Stimulated activated CD4-positive, alpha-beta T cell treated with anti-CD3 and anti-CD28 coated beads, Interleukin-2, amount 100 ng/mL, for 48 hours (primary cell): ENCODE measurements at places on chromosomes 16 and 17.

DNA sequence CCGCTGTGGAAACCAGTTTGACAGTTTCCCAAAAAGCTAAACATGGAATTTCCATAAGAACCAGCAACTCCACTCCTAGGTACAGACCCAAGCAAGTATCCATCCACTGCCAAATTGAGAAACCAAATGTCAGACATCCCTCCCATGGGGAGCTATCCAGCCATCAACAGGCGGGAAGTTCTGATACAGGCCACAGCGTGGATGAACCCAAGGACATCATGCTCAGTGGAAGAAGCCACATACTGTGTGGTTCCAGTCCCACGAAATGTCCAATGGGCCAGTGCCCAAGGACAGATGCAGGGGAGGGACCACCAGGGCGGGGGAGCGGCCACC is 12.6 kb upstream of the BAIAP2 start:
- no peak for DNase-seq

DNA sequence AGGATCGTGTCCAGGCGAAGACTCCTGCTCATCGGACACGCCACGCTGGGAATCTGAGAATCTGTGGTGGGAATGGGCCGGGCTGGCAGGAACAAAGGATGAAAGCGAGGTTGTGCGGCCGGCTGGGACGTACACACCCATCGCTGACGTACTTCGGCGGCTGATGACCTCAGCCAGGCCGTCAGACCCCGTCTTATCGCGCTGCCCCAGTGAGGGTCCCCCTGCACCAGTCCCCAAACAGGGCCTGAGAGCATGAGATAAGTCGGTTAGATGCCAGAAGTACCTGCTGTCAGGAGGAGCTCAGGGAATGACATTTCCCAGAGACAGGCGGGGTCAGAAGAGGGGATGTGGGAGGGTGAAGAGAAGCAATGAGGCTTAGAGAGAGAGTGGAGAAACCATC is 16.0 kb upstream of the SP6 start:
- DNase-seq: no peak

- DNase-seq: peak; percentile 73
Observed at GRCh38 chr16:89489040-89489897, 1.1 kb downstream of the ANKRD11 start.

- no peak for DNase-seq
Observed at GRCh38 chr17:69851736-69852135, 223.3 kb upstream of the KCNJ16 start.

DNA sequence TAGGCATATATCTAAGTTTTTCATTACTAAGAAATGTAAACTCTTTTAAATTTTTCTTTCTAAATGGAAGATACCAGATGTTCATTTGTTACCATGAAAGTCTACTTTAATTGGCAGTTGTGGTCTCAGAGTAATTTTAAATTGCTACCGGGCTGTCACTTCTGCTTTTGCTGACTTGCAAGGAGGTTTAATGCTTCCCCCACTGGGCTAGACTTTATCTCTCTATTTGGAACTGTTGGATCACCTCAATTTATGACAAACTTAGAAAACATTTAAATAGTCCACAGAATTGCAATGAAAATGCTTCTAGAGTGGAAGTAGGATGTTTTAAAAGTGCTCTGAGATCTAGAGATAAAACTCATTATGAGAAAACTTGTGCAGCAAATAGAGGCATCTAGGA is 479.8 kb upstream of the GOT2 start:
- DNase-seq: no peak

DNA sequence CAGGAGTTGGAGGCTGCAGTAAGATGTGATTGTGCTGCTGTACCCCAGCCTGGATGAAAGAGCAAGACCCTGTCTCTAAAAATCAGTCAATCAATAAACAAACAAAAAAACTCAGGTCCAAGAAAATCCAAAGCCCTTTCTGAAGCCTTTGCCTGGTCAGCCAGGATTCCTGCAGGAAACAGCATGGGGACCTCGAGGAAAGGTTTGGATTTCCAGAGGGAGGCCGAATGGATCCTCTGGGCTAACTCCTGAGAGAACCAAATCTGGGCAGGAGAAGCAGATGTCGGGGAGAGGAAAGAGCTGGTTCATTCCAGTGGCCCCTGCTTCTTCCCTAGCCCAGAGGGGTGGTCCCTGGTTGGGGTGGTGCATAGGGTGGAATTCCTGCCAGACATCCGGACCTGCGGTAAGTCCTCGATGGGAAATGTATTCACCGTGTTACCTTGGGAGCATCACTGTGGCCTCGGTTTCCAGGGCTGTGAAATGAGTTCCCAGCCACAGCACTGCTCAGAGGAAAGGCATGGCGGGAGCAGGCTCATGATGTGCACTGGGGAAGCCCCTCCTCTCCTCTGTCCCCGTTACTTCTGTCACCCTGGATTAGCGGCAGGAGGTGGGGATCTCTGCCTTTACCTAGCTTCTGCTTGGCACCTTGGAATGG is 75.1 kb downstream of the CYLD start:
- DNase-seq: no peak

- no peak for DNase-seq
Observed at GRCh38 chr17:57984936-57985674, 2.9 kb downstream of the VEZF1 start.

- DNase-seq: no peak
Observed at GRCh38 chr17:50872710-50873424, 6.7 kb upstream of the TOB1 start.

DNA sequence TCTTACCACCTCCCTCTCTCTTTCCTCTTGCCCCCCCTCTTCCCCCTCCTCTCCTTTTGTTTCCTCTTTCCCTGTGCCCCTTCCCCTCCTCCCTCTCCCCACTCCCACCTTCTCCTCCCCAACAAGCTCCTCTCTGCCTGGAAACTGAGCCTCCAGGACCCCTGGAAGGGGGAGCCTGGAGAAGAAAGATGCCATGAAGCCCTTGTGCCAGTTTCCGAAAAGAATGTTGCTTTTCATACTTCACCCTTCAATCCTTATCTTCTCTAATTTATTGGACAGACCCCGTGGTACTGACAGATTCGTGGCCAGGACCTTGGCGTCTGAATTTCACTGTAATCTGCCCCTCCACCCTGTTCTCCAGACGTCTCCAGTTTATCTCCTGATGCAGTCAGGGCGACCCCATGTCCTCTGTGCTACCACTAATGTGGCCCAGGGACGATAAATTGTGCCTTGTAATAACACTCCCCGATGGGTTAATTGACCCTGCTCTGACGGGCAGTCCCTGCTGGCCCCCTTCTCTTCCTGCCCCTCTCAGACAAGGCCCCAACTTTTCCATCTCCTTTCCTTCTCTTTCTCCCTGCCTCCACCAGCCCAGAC is 138.4 kb upstream of the GSE1 start:
- DNase-seq: no peak

DNA sequence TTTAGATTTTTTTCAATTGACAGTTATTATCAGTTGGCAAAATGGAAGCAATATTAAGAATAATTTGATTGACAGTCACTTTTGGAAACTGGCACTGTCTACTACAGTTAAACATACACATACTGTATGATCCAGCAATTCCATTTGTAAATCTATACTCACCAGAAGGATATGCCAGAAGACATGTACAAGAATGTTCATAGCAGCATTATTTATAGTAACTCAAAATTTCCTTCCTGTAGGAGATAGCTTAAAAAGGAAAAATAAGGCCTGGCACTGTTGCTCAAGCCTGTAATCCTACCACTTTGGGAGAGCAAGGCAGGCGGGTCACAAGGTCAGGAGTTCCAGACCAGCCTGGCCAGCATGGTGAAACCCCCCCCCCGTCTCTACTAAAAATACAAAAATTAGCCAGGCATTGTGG is 89.3 kb downstream of the VMP1 start:
- no peak for DNase-seq

GRCh38 chr16:13012601-13013000 is 111.2 kb downstream of the SHISA9 start:
- no peak for DNase-seq

DNA sequence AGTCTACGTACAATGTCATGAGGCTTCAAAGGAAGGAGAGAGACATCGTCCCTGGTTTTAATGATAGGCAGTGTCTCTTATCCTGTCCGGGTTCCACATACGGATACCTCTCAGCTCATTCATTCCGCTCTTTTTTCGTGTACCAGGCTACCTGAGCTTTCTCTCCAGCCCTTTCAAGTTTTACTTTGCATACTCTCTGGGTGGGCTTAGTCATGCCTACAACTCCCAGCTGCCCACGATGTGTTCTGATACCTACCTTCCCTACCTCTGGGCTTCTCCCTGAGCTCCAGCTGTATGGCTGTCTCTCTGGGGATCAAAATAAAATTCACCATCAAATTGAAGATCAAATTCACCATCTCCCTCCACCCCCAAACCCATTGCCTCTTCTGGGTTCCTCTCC is 354.0 kb upstream of the EEF2KMT start:
- no peak for DNase-seq

GRCh38 chr17:22443061-22443460 is 750.7 kb downstream of the KCNJ18 start:
- DNase-seq: no peak

DNA sequence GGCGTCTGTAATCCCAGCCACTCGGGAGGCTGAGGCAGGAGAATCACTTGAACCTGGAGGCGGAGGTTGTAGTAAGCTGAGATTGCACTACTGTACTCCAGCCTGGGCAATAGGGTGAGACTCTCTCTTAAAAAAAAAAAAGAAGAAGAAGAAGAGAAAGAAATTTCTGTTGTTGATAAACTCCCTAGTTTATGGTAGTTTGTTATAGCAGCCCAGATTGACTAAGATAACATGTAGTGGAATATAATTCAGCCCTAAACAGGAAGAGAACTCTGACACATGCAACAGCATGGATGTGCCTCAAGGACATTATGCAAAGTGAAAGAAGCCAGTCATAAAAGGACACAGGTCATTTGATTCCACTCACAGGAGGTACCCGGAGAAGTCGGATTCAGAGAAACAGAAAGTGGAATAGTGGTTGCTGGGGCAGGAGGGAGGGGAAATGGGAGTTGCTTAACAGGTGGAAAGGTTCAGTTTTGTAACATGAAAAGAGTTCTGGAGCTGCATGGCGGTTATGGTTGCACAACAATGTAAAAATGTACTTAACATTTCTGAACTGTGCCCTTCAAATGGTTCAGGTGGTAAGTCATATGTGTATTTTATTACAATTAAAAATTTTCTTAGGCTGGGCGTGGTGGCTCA is 26.0 kb upstream of the PRM1 start:
- DNase-seq: no peak

DNA sequence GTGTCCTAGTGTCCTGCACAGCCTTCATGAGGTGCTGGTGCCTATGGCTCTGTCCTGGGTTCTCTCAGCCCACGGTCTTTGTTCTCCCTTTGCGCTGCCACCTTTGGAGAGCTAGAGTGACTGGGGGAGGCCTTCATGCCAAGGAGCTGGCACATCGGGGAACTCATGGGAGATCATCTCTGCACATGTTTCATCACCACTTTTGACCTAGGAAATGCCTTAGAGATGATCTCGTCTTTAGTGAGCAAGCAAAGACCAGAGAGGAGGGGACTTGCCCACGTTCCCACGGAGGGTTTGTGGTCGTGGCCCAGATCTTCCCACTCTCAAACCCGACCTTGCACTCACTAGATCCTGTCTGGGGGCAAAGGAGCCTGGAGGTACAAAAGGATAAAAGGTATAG is 23.5 kb downstream of the TBX4 start:
- no peak for DNase-seq

DNA sequence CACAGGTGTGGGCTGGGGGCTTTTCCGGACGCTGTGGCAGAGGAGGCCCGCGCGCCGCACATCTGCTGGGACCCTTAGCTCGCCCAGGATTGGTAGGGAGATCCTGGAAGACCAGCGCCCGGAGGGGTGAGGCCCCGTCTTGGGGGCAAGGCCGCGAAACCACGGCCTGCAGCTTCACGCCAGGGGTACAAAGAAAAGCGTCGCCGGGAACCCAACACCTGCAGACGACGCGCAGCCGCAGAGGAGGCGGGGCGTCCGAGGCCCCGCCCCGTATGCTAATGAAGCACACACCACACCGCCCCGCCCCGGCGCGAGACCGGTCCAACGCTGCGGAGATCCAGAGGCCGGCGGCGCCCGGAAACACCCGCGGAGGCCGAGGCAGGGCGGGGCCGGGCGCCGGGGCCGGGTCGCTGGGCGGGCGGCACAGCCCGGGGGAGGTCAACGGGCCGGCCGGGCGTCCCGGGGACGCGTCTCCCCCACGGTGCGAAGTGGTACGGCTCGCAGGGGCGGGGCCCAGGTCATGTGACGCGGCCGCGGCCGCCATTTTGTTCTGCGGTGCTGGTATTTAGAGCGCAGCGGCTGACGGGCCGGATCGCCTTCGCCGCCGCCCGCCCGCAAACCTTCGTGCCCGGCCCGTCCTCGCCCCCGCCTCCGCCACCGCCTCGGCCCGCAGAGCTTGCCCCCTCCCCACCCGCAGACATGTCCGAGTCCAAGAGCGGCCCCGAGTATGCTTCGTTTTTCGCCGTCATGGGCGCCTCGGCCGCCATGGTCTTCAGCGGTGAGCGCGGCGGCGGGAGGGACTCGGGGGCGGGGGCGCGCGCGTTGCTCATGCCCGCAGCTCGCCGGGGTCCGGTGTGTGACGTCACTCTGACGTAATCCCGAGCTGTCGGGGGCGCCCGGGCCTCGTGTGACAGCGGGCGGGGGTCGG is at the start of gene ATP6V0C:
Gene ATP6V0C, plus strand, starts transcription at position 548 of the 928 bp plus-strand sequence. Its CDS starts 152 bp downstream, at position 700.
- peak; percentile 87 for DNase-seq

DNA sequence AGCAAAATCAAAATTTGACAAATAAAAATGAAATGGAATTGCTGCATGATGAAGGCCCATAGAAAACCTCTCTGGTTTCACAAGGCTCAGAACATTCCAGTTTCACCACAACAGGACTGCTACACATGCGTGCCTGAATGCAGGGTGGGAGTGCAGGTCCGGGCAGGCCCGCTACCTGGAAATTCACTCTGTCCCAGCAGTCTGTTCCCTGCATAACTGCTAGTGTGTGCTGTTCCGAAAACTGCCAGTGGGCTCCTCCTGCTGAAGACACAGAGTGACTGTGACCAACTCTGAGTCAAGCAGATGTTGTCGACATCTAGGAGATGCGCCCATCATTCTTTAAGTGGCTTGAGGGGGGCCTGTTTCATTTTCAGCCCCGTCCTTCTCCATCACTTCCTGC is 284.8 kb upstream of the MAF start:
- DNase-seq: no peak

DNA sequence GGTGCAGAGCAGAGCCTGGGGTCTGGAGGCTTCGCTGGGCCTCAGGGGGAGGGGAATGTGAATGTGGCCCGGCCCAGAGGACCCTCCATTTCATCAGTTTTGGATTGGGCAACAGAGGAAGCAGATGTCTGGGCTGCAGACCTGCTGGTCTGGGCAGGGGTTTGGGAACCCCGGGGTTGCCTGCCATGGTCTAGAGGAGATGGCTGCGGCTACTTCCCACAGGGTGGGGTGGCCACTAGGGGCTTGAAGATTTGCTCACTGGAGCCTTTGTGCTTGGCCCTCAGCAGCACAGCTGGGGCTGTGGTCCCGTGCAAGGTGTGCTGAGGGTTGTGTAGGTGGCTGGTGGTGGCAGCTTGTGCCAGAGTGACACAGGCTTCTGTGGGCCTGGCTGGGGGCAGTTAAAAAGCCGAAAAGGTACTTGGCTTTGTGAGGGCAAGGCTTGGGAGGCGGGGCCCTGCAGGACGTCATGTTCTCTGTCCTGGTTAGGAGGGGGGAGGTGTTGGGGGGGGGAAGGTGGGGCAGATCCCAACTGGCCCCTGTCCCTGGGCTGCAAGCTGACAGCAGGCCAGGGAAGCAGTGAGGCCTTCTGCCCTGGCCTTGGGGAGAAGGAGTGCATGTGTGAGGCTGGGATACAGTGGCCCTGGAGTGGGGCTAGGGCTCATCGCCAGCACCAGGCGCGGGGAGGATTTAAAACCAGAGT is 98.0 kb downstream of the KPNA2 start:
- DNase-seq: no peak

- DNase-seq: no peak
Observed at GRCh38 chr16:56312028-56312300, 113.4 kb downstream of the AMFR start.
